ENCODE measurements at places on chromosomes 2 and 18. TPM values are rescaled to one million over a fixed set of nuclear protein-coding genes. Genes with fewer than 3 reads are reported as not detected.

NLRC4 gene
- total RNA-seq, result 2.2 TPM

DSG1 gene
- total RNA-seq, result not detected

CLEC4F gene
- total RNA-seq, result not detected

GPR55 gene
- not detected for total RNA-seq

IMPA2 gene
- 26.6 TPM for total RNA-seq

MEIS1 gene
- 58.4 TPM for total RNA-seq
